C1 segment of cervical spinal cord (tissue), 14 donors: ENCODE measurements at places on chromosomes 1 and 21.

- DNase-seq, result no peak
Observed at GRCh38 chr1:195450794-195451193, 1157.4 kb downstream of the KCNT2 start.

GRCh38 chr1:158813164-158813563, 18.0 kb upstream of the MNDA start:
- no peak for DNase-seq

DNA sequence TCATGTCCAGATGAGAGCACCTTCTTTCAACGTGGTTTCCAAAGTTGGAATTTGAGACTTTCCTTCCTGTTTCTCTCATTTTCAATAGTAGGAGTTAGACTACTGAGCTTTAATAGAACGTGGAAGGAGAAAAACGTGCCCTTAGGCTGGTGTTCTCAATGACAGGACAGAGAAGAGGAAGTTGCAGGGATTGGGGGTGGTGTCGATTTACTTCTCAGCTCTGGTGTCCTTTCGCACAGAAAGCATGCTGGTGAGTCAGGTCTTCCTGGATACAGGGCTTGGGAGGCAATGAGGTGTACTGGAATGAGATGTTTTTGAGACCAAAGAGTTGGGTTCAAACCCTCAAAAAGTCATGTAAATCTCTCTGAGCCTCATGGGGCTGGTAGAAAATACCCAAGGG, 67.1 kb downstream of the HIVEP3 start:
- no peak for DNase-seq

DNA sequence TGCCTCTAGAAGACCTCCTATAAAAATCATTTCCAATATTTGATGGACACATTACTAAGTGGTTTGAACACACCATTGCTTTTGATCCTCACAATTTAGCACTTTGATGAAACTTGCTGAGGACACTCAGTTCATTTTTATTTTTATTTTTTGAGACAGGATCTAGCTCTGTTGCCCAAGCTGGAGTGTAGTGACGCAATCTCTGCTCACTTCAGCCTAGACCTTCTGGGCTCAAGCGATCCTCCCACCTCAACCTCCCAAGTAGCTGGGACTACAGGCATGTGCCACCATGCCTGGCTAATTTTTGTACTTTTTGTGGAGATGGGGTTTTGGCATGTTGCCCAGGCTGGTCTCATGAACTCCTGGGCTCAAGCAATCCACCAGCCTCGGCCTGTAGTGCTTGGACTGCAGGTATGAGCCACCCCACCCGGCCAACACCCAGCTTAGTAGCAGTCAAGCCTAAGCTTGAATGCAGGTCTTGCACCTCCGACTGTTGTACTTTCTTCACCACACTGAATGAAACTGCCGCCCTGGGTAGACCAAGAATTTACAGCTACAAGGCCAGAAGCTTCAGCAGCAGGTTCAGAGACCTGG, 24.8 kb upstream of the ATP2B4 start:
- no peak for DNase-seq

DNA sequence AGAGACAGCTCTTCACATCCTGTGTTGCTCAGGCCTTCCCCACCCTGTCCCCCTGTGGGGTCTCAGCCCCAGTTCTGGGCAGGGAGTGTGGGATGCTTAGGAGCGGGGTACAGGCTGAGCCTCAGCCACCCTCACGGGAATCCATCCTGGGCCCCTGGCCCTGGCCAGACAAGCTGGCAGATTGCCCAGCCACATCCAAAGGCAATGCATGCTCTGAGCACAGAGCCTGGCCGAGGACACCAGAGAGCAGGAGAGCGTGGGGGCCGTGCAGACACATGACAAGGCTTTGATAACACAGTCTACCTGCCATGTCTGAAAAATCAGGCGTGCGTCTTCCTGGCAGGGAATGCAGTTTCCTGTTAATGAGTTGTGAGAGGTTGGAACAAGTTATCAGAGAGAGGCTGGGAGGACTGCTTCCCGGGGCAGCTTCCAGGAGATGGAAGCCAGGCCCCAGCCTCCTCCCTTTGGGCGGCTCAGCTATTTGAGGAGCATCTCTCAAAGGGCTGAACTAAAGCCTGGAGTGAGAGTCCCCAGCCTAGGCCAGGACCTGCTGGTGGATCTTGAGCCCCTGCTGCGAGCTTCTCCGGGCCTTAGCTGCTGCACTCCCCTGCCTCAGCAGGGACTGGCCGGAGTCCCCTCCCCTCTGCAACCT, 72.2 kb upstream of the SELENON start:
- DNase-seq, result peak; percentile 24

- DNase-seq, result no peak
Observed at GRCh38 chr1:108570128-108570527, 10.2 kb downstream of the EEIG2 start.

- no peak for DNase-seq
Observed at GRCh38 chr1:26156285-26157038, 2.4 kb upstream of the FAM110D start.

- DNase-seq, result no peak
Observed at GRCh38 chr1:239676522-239677273, 290.3 kb downstream of the CHRM3 start.

DNA sequence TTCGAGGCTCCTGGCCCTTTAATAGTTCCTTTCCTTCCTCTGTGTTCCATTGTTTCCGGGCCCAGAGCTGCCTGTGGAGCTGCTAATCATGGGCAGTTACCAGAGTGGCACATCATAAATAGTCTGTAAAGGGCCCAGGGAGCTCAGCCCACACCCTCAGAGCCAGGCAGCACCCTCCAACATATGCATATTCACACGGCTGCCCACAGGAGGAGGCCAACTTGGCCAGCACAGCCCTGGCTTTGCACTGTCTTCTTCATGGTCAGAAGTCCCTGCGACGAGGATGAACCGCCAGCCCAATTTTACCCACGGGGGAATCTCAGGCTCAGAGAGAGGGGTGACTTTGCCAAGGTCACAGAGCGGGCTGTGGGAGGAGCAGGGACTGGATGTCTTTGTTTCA, 172.5 kb downstream of the TRABD2B start:
- no peak for DNase-seq

DNA sequence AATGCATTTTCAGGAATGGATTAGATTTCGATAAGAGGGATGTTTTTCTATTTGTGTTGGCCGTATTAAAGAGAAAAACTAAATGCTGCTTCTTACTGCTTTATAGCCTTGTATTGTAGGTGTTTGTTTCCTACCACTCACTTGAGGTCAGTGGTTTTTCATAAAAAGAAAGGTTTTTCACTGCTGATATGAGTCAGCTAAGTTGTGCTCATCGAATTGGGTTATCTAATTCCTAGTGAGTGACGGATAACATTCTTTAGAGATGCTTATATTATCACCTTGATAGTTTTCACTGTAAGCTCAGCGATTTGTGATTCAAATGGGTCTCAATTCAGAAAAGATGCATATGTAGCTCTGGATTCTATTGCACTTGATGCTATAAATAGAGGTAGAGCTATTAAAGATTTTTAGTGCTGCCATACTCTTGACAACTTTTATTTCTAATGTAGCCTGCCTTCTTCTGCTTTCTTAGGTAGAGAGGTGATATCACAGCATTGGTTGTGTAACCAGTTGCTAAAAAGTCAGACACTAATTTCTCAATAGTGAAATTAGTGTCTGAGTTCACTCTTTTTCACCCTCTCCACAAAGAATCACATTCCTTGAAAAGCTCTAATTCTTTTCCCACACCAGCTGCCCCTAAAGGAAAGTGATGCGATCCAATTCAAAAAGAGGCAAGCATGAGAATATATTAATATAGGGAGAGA, 180.0 kb downstream of the RASAL2 start:
- no peak for DNase-seq

DNA sequence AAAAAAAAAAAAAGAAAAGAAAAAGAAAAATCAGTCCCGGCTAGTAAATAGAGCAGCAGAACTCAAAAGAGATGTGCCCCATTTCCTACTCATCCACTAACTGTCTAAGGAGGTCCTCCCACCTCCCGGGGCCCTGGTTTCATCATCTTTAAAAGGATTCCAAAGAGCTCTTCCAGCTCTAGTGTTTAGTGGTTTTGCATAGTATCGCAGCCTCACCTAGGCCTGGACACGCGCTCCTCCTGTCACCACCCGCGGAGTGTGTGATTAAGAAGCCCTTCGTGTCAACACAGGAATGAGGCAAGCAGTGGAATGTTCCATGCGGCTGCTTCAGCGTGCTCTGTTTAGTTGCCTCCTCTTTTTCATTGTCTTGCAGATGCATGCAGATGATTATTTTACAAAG, 49.0 kb downstream of the LBR start:
- no peak for DNase-seq

GRCh38 chr1:31617218-31617915, at the start of gene HCRTR1:
Gene HCRTR1, plus strand, starts transcription at chr1:31617689. Its CDS starts 1,504 bp downstream, at chr1:31619193.
- DNase-seq, result no peak

GRCh38 chr21:18382141-18382540, 21.4 kb downstream of the TMPRSS15 start:
- DNase-seq, result no peak

GRCh38 chr1:117143172-117143571, 21.6 kb upstream of the TRIM45 start:
- DNase-seq, result no peak

DNA sequence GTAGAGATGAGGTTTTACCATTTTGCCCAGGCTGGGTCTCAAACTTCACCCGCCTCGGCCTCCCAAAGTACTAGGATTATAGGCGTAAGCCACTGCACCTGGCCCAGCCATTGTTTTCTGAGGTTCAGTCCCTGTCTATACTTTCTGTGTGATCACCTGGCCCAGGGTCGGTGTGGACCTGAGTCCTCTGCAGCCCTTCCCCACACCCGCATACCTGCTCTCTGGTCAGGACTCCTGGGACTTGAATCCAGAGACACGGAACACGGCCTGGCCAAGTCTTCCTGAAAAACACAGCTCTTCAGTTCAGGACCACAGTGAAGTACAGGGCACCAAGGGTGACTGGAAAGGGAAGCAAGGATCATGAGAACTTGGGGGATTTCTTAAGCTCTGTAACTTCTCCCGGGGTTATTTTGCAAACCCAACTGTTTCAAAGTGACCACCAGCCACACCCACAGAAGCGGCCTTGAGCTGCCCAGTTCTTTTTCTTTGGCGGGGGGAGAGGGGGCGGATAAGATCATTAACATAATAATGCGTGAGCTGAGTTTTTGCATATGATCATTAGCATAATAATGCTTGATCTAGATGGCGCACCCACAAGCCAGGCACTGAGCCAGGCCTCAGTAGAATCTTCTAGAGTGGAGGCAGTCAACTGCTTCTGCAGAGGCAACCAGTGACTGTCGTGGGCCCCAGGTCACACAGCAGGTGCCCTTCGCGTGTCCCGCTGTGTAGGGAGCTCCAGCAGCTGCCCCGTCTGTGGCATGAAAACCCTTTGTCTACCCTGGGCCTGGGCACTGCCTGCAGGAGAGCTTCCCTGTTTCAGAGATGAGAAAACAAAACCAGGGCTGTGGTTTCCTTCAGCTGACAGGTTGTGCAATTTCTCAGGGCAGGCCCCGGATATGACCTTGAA, 1.7 kb upstream of the NADK start:
- no peak for DNase-seq

- peak; percentile 56 for DNase-seq
Observed at GRCh38 chr1:85463731-85464496, 1.0 kb downstream of the DDAH1 start.

GRCh38 chr1:39672551-39672947, 642 bp upstream of the NT5C1A start:
- DNase-seq, result peak; percentile 67

GRCh38 chr1:21651214-21652042, 17.7 kb downstream of the RAP1GAP start:
- peak; percentile 58 for DNase-seq

DNA sequence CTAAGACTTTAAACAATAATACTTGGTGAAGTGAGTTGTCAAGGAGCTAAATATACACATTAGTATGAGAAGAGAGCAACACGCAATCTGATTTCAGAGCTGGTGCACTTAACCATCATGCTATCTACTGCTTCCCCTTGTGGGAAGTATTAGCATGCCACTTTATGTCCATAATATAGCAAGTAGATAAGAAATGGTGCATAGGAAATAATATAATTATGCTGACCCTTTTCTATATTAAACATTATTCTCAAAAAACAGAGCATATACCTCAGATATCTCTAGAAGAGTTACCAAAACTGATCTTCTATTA, 63.4 kb downstream of the MAGI3 start:
- no peak for DNase-seq

GRCh38 chr1:2044510-2045319, 5.5 kb upstream of the PRKCZ start:
- DNase-seq, result peak; percentile 54

- DNase-seq, result no peak
Observed at GRCh38 chr1:162605225-162605927, 26.9 kb upstream of the DDR2 start.

DNA sequence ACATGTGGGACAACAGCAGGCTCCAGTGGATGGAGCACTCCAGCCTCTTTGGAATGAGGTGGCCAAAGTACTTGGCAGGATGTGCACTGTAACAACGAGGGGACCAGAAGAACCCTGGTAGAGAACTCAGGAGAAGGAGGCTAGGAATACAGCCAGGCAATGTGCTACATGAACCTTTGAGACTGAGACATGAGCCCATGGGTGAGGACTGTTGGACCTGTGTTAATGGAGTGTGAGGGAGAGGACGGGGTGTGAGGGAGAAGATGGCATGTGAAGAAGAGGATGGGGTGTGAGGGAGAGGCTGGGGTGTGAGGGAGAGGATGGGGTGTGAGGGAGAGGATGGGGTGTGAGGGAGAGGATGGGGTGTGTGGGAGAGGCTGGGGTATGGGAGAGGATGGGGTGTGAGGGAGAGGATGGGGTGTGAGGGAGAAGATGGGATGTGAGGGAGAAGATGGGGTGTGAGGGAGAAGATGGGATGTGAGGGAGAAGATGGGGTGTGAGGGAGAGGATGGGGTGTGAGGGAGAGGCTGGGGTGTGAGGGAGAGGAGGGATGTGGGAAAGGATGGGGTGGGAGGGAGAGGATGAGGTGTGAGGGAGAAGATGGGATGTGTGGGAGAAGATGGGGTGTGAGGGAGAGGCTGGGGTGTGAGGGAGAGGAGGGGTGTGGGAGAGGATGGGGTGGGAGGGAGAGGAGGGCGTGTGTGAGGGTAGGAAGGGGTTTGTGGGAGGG, 62.3 kb upstream of the ARTN start:
- DNase-seq, result no peak

GRCh38 chr1:71046891-71047634, 553 bp downstream of the PTGER3 start:
- no peak for DNase-seq

DNA sequence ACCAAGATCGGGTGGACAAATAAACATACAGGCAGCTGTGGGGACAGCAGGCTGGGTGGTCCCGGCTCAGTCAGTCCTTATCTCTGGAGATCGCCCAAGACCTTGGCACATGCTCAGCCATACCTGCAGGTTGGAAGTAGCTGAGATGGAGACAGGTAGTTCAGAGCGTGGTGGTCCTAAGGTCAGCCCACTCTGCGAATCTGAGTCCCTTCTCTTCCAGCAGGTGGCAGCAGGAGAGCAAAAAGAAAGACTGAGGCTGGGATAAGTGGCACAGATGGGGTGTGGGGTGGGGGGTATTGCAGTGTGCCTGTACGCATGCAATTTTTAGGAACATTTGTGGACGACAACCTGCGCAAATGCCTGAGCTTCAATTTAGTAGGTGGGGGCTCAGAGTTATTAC, 104.9 kb downstream of the TENT5C start:
- DNase-seq, result no peak

- DNase-seq, result no peak
Observed at GRCh38 chr1:20610970-20611369, 22.1 kb downstream of the CDA start.

GRCh38 chr1:207659545-207660153, 14.7 kb downstream of the CR1L start:
- DNase-seq, result no peak
